Glomerular endothelial cell (primary cell): ENCODE measurements at places on chromosomes 3 and 15.

DNA sequence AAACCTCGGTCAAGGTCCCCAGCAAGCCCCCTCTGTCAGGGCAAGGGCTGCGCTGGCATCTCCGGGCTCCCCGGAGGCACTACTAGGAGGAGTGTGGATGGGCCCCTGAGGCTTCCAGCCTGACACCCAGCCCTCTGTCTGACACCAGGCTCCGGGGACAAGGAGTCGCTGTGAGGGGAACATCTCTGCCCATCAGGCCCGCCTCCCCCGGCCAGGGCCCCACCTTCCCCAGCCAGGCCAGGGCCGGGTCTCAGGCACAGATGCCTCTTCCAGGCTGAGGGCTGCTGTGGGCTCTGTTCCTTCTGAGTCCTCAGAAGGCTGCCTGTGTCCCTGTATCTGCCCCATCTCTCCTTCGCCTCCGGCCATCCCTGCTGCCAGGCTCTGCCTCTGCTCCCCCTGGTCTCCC is 15.8 kb downstream of the CSPG4 start:
- DNase-seq, result no peak

DNA sequence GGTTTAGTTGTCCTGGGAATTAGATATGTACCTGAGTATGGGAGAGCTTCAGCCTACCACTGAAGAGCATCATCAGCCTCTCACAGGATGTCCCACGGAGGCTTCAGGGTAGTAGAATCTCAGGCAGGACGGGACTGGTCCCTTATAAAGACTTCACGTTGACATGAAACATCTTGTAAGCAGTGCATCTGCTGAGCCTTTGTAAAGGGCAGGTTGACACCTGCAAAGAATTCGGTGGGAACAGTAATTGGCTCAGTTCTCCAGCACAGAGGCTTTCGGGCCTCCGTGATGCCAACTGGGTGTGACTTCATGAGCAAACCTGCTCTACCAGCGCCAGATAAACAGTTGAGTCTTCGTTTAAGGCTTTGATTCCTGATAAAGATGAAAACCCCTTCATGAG is 26.9 kb upstream of the AVEN start:
- DNase-seq, result no peak

DNA sequence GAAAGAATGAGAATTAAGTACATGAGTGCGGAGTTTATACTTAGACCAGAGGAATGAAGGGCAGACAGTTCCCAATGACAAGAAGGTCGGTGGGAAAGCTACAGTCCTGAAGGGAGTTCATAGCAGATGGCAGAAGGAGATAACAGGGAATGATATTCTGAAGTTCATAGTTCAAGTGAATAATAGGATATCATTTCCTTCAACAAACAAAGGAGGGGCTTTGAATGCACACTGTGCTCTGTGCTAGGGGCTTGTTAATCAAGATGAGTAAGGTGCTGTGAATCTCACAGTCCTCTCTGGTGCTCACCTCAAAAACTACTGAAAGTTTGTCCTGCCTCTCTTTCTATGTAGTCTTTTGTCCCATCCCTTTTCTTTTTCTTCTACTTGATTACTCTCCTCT is 41.9 kb downstream of the SIDT1 start:
- DNase-seq, result no peak

DNA sequence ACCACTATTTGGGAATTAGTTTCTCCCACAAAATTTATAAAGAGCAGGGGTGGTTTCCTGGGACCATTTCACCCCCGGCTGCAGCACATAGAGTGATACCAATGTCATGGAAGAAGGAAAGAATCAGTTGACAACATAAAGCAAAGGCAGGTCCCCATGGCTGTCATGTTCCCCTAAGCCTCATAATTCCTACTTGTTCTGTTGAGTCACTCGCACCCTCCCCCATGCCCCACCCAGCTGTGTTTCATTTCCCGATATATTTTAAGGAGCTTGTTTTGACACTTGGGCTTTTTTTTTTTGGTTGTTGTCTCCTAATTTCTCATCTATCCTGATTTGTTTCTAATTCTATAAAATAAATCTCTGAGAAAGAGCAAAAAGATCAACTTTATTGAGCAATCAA is 24.9 kb downstream of the ERC2 start:
- DNase-seq, result no peak

DNA sequence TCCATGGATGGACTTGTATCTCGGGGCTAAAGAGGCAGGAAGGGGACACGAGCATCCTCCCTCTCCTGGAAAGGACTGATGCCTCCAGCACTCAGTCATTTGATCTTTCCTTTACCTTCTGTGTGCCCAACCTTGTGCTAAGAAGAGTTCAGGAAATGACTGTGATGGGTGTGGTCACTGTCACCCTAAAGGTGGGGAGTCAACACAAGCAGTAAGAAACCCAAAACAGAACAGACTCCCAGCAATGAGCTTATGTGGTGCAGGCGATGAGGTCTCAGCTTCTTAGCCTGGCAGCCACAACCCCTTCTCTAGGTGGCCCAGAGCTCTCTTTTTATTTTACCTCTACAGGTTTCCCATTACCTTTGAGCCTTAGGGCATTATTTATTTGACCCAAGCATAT is 3.8 kb downstream of the MPI start:
- DNase-seq, result no peak

- no peak for DNase-seq
Observed at GRCh38 chr3:125240496-125240895, 27.9 kb upstream of the SLC12A8 start.

- no peak for DNase-seq
Observed at GRCh38 chr15:39936681-39937080, 2.8 kb downstream of the EIF2AK4 start.

GRCh38 chr15:69289342-69290146 is 9.2 kb upstream of the PAQR5 start:
- no peak for DNase-seq

DNA sequence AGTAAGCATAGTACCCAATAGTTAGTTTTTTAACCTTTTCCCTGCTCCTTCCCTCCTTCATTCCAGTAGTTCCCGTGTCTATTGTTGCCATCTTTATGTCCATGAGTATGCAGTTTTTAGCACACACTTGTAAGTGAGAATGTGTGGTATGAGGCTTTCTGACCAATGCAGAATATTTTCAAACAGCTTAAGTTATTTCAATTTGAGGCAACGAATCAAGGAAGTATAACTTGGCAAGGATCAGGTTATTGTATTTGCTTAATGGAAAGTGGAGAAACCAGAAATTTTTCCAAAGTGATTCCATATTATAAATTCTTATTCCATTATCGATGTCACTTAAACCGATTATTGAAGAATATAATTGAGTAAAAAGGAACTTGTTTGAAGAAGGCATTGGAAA is 954.8 kb downstream of the GBE1 start:
- no peak for DNase-seq

DNA sequence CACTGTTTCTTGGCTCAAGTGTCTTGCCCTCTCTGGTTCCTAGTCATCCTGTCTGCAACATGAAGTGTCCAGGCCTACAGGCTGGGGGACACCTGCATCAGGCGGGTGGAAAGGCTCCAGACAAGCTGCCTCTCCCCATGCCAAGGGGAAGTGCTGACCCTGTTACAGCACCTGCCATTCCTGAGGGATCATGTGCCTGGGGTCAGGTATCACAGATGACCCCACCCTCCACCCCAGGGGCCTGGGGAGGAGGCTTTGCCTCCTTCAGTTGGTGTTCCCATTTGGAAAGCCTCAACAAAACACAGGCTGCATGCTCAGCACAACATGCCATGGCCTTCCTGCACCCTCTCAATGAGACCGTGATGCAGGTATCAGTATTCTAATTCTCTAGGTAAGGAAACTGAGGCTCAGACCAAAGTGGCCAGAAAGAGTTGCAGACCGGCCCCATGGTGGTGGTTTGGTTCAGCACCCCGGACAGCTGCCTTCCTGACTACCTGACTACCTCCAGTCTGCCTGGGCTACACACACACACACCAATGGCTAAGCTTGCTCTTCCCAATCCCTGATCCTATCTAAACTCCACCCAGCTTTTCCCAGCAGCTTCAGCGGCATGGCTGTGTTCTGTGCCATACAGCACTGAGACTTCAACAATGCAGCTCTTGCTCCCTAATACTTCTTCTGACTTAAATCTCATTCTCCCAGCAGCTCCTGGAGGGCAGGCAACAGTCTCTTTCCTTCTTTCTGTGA is 69.7 kb upstream of the LINGO1 start:
- no peak for DNase-seq

DNA sequence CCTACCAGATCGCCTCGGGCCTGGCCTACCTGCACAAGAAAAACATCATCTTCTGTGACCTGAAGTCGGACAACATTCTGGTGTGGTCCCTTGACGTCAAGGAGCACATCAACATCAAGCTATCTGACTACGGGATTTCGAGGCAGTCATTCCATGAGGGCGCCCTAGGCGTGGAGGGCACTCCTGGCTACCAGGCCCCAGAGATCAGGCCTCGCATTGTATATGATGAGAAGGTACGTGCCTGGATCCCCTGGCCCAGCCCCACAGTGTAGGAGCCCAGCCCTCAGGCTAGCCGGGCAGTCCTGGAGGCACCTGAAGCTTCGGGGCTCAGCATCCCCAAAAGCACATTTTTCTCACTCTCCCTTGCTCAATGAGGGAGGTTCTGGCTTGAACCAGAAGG is 135.8 kb downstream of the LRRK1 start:
- no peak for DNase-seq

- DNase-seq, result no peak
Observed at GRCh38 chr3:43753741-43754715, 63.3 kb downstream of the ABHD5 start.

- no peak for DNase-seq
Observed at GRCh38 chr15:35929740-35930444, 383.9 kb upstream of the DPH6 start.

GRCh38 chr15:37586011-37586583 is 348.3 kb upstream of the TMCO5A start:
- no peak for DNase-seq

DNA sequence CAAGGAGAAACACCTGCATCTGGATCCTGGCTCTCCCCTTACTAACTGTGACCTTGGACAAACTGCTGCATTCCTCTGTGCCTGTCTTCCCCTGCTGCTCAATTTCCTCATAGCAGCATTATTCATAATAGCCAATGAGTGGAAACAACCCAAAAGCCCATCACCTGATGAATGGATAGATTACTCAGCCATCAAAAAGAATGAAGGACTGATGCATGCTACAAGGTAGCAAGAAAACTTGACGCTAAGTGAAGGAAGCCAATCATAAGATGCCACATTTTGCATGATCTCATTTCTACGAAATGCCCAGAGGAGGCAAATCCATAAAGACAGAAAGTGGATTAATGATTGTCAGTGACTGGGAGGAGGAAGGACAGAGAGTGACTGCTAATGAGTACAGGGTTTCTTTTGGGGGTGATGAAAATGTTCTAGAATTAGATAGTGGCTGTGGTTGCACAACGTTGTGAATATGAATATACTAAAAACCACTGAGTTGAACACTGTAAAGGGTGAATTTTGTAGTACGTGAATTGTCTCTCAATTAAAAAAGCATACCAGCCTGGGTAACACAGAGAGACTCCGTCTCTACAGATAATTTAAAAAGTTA is 11.2 kb downstream of the IGDCC4 start:
- DNase-seq, result no peak

GRCh38 chr15:101686718-101687117 is 34.5 kb upstream of the TM2D3 start:
- no peak for DNase-seq

GRCh38 chr3:99867594-99868310 is 50.1 kb downstream of the CMSS1 start:
- DNase-seq, result no peak

GRCh38 chr3:85881833-85882393 is 923.1 kb downstream of the CADM2 start:
- DNase-seq, result no peak

DNA sequence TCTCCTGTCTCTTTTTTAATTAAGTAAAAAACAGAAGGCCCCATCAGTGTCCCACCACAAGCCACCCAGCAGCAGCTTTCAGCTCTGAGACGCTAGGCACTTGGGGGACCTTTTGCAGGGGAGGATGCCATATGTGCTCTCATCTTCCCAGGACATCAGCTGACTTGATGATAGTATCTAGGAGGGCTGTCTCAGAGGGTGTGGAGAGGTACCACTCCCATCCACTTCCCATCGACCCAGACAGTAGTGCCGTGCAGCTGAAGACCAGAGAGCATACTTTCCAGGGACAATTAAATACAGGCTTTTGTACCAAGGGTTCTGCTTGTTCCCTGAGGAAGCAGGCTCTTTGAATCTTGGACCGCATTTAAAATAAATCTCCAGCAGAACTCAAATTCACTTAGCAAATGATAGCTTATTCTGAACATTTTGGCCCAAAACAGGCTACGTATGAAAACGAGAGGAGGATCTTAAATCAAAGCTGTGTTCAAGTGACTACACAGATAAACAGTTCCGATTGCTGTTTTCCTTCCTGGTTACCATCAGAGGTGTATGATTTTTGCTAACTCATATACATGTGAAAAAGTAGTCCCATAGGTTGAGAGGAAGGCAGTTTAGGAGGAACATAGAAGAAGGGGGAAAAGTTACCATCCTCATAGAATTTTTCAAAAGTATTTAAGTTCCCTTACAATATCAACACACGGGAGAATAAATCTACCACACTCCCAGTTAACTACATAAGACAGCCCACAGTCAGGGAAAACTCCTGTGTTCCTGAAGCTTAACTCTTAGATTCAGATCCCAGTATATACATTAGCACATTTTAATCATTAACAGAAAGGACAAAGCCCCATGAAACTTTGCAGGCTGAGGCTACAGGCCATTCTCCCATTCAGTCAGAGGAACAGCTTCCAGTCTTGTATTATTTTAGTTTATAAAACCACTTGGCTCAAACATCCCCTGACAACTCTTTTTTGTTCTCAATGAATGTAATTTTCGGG is 9.5 kb downstream of the WNT5A start:
- no peak for DNase-seq

DNA sequence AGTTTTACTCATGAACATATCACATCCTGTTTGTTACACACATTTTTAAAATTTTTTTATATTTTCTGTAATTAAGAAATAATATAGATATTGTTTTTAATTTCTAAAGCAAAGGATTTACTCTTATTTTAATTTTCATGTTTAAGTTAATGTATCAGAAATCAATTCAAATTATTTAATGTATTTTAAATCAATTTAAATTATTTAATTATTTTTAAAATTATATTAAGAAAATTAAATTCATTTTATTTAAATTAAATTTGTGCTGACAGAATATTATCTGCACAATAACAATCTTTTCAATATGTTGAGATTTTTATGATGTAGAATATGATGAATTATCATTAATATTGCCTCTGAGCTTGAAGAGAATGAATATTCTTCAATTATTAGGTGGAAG is 681.2 kb upstream of the ALCAM start:
- DNase-seq, result no peak

GRCh38 chr15:90004252-90004651 is 3.1 kb downstream of the ZNF710 start:
- no peak for DNase-seq

GRCh38 chr3:153666991-153667740 is 454.0 kb upstream of the ARHGEF26 start:
- no peak for DNase-seq

DNA sequence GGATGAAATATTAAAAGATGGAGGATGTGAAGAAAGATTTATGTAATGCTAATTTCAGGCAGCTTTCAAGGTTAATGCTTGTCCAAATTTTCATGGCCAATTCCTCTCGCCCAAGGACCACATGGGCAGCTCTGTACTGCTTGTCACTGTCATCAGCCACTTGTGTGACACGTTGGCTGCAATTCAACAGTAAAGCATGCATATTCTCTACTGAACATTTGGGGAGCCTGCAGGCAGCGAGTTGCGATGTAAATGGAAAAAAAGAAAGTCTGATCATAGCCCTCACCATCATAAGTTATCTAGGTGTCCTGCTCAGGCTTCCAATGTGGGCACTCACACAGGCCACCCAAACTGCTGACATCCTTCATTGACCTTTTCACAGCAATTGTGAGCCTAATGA is 1026.8 kb upstream of the NR2F2 start:
- no peak for DNase-seq
